Fibroblast of the aortic adventitia (primary cell): ENCODE measurements at places on chromosomes 3 and 15.

DNA sequence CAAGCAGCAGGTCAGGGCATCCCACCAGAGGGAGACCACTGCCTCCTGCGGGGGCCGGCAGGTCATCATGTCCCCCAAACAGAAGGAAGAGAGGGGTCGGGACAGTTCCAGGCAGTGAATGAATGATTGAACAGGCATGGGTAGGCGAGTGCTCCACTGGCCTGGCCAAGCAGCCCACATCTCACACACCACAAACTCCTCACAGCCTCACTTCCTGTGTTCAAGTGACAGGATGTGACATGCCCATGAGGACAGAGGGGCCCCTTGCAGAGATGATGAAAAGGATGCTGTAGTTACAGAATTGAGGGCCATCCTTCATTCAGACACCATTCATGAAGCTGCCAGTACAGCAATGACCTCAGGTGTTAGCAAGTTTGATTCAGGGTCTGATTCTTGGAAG is 3.7 kb downstream of the IQSEC1 start:
- DNase-seq = no peak

DNA sequence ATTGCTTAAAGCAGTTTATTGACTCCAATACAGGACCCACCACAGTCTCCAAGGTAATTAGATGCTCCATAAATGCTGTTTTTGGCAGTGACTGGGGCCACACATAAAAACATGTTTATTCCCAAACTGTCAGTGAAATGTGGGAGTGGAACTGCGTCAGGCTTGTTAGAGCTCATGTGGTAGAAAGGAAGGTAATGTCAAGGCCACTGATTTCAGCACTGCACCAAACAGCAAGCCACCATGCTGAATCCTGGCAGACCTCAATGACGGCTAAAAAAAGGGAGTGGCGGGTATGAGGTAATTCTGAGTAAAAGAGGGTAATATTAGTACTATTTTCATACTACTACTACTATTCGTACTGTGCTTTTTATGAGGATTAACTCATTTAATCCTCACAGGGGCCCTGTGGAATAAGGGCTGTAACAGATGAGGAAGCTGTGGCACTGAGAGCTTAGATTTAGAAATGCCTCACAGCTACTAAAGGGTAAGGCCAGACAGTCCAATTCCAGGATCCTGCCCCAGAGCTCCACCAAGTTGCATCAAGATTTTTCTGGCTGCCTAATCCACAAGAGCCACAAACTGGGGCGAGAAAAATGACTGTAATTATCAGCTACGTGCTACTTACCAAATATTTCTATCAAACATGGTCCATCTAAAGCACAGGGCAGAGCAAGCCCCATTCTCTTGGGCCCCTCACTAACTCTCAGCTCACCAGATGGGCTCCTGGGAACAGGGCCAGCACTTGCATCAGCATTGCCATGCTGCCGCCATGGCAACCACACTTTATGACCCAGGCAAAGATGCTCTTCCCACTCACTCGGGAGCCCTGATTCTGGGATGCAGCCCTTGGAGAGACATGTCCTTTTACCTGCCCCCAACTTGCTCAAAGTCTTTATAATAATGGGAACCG is 83.6 kb upstream of the SPATA12 start:
- peak; percentile 70 for DNase-seq

GRCh38 chr3:59935025-59935424 is 885.2 kb upstream of the CFAP20DC start:
- no peak for DNase-seq

GRCh38 chr15:47517737-47518136 is 199.6 kb upstream of the SEMA6D start:
- peak; percentile 48 for DNase-seq

DNA sequence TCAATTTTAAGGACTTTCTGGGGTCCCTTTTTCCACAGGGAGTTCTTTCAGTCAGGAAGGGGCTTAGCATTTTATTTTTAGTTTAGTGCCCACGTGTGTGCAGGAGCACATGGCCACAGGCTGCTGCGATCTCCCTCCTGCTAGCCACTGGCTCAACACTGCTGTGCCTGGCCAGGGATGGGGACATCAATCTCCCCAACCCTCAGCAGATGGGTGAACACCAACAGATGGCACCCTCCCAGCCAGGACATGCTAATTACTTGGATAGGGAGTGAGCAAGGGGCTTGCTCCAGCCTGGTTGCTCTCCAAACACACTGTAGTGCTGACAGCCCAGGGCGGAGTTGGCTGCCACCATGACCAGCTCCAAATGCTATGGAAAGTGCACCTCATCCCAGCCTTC is 7.4 kb upstream of the RIOX2 start:
- no peak for DNase-seq

DNA sequence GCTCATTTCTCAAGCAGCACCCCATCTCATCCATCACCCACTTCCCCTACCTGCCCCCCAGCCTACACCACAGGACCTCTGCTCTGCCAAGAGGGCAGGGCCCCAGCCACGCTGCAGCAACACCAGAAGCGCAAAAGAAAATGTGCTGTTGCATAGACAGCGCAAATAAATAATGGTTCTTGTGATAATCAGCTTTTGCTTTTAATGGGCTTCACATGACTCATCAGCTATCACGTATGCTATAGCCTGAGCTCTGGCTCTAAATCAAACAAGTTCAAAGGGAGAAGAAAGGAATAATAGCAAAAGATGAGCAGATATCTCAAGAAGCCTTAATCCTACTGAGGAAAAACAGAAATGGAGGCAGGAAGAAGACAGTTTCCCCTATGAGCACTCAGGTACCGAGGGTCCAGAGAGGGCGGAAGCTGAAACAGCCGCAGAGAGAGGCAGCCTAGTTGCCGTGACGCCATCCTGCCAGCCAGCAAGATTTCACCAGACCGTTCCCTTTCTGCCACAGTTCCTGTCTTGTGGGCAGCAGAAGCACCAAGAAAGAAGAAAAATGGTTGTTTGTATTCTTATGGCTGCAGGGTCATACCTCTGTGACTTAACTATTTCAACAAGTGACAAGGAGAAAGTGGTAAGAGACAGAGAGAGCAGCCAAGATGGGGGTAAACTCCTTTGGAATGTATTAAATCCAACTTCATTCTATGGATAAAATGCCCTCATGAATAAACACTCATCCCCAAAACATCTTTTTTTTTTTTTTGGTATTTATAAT is 22.0 kb downstream of the RAB27A start:
- DNase-seq = peak; percentile 17

- no peak for DNase-seq
Observed at GRCh38 chr3:183272142-183272541, 19.1 kb downstream of the B3GNT5 start.

GRCh38 chr3:4714045-4714444 is 220.9 kb downstream of the ITPR1 start:
- DNase-seq = no peak

GRCh38 chr3:114384558-114384903 is 90.7 kb downstream of the TIGIT start:
- DNase-seq = no peak

GRCh38 chr15:62027263-62027565 is 33.0 kb downstream of the VPS13C start:
- no peak for DNase-seq

DNA sequence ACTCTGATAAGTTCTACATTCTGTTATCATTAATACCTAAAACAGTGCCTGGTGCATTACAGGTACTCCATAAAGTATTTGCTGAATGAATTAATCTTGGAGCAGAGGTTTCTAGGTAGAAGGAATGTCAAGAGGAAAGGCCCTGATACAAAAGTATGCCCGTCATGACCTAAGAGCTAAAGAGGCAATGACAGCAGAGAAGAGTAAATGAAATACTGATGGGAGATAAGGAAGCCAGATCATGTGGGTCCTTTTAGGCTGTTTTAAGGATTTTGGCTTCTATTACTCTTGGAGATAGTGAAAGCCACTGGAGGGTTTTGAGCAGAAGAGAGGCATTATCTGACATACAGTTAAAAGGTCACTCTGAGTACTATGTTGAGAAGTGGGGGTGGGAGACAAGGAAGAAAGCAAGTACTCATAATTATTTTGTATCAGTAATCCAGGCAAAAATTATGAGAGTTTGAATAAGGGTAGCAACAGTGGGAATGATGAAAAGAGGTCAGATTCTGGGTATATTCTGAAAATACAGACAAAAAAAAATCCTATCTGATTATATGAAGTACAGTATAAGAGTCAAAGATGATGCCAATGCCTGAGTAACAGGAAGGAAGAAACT is 48.3 kb downstream of the DENND4A start:
- DNase-seq = no peak

DNA sequence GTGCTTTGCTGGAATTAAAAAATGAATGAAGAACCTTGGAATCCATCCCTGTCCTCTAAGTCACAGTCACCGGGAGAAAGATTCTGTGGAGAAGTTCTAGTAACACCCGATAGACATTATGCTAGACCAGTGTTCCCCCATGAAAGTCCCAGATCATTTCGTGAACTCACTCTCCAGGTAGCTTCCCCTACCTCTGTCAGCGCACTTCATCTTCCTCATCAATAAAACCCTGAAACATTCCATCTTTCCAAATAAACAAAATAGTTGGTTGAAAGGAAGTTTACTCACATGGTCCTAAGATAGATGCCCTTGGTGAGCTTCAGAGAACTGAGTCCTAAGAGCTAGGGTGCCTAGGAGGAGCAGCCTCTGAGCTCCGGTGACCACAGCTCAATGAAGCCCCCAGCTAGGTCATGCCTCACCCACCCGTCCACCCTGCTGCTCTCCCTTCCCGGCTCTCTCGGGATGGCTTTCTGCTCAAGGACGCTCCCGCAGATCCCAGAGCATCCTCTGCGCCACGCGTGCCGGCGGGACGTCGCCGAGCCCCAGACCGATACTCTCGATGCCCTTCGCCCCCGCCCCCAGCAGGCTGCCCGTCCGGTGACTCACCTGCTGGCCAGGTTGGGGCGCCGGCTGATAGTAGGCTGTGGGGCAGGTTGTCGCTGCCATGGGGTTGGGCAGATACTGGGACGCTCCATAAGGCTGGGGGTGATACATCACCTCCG is 776 bp downstream of the VGLL3 start:
- no peak for DNase-seq

GRCh38 chr15:47432826-47433225 is 284.5 kb upstream of the SEMA6D start:
- no peak for DNase-seq
